ENCODE measurements at places on chromosomes 1 and 21.

DNA sequence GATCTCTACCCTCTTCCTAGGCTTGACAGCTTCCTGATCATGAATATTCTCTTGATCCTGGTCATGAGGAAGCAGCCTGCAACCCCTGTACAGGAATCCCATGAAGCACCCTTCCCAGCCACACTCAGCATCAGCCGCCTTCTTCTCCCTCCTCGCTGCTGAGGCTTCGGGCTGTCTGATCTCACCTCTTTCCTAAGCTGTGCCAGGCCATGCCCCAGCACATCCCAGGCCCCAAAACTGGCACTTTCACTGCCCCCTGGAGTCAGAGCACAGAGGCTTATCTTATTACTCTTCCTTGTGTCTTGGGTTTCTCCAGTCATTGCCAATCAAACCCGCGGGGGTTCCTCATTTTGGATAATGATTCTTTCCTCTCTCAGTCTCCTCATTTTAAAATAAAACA, 259.5 kb downstream of the RGS7 start:
- no peak for DNase-seq

DNA sequence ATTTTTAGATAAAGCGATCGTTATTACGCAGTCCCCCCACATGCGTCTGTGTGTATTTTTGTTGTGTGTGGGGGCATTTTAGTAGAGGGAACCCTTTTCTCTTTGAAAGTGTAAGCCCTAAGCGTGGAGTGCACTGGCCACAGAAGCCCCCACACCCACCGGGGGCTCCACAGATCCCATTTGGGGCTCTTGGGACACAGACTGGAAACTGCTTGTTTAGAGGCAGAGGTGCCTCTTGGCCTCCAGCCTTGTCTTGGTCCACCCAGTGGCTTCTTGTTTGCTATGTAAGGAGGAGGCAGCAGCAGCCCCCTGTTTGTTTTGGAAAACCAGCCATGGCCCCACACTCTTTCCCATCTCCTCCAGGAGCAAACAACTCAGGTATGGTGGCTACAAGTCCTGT, 42.8 kb downstream of the SLC37A1 start:
- no peak for DNase-seq

- DNase-seq, result no peak
Measured at GRCh38 chr1:19222979-19223824, 13.1 kb upstream of the UBR4 start.

DNA sequence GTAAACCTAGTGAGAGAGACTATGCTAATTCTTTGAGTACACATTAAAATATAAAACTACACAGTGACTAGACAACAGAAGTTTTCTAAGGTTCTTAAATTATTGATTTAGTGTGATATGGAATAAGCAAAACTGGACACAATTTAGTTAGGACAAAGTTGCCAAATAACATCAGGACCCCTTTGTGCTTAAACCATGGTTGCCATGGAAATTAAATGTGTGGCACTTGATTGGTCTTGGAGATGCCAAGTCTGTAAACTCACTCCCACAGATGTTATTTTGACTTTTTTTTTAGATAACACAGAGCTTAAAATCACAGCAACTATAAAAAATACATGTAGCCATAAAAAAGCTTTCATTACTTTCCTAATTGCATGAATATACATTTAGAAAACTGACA, 234.6 kb downstream of the BRINP3 start:
- DNase-seq, result no peak

GRCh38 chr1:209622841-209623829, 29.1 kb downstream of the LAMB3 start:
- no peak for DNase-seq

GRCh38 chr21:36207577-36208320, 51.1 kb downstream of the DOP1B start:
- no peak for DNase-seq

- no peak for DNase-seq
Measured at GRCh38 chr1:56473582-56474270, 105.6 kb downstream of the PLPP3 start.

GRCh38 chr1:210647406-210648333, 319.0 kb downstream of the HHAT start:
- DNase-seq, result no peak

DNA sequence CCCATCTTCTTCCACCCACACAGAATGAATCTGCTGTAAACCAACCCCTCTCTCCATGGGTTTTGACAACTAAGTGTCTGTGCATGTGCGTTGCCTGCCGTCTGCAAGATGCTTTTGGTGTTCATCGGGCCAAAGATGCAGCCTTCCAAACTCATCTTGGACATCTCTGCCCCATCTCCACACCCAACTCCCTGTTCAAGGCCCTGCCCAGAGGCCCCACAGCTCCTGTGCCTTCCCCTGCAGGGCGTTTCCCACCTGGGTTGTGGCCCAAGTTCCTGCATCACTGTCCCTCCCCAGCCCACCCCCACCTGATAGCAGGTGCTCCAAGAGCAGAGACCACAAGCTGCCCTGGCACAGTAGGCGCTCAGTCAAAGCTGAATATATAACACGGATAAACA, 103.2 kb downstream of the BCAR3 start:
- no peak for DNase-seq

DNA sequence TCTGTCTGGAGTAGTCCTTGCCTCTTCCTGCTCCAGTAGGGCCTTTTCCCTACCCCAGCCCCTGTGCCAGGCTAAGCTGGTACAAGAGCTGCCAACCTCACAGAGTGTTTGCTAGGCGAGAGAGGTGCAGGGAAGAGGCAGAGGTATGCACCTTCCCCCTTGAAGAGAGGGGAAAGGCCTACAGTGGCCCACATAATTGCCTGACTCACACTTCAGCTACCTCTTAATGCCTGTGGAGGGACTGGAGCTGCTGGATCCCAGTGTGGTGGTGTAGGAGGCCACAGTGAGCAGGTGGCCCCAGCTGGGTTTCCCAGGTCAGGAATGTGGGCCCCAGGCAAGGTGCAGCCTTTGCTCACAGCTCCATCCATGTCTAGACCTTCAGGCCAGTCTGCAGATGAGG, 3.3 kb upstream of the CCDC28B start:
- no peak for DNase-seq

GRCh38 chr21:42129300-42130266, 58.5 kb downstream of the UMODL1 start:
- DNase-seq, result no peak

- DNase-seq, result no peak
Measured at GRCh38 chr1:6982443-6982842, 197.2 kb downstream of the CAMTA1 start.

- peak; percentile 37 for DNase-seq
Measured at GRCh38 chr21:28516991-28517592, 475.6 kb downstream of the LTN1 start.

GRCh38 chr1:2556678-2557481, 709 bp downstream of the TNFRSF14 start:
- DNase-seq, result no peak

DNA sequence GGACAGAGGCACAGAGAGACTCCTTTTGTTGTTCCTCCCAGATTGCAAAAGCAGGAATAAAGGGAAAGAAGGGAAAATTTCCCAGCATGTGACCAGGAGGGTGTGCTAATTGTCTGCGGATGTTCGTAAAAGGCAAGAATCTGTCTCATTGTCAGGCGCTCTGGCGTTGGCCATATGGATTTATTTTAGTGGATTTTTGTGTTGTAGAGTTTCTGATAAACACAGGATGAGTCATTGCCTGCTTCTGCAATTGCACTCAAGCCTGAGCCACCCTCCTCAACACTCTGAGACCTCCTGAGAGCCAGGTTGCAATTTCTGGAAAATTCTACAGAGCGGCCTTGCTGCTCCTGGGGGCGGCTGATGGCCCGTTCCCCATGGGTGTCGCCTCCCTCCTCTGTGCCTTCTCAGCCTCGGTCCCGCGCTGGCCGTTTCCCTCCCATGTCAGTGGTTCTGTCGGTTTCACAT, 227.7 kb downstream of the KAZN start:
- DNase-seq, result no peak

GRCh38 chr21:44865561-44866280, 7.8 kb downstream of the PTTG1IP start:
- no peak for DNase-seq

DNA sequence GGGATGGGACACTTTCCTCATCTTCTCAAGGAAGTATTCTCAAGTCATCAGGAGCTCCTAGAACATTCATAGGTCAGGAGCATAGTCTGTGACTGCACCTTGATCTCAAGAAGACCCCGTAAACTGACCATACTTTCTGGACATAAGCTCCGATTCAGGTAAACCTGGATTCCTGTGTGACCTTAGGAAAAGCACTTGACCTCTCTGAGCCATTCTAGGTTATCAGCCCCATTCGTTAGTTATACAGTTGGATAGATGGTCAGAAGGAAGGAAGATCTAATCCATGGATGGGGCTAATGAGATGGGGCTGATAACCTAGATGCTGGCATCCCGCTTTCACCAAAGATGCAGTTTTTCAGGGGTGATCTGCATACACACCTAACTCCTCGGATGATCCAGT, 114.3 kb downstream of the EPHB2 start:
- no peak for DNase-seq

DNA sequence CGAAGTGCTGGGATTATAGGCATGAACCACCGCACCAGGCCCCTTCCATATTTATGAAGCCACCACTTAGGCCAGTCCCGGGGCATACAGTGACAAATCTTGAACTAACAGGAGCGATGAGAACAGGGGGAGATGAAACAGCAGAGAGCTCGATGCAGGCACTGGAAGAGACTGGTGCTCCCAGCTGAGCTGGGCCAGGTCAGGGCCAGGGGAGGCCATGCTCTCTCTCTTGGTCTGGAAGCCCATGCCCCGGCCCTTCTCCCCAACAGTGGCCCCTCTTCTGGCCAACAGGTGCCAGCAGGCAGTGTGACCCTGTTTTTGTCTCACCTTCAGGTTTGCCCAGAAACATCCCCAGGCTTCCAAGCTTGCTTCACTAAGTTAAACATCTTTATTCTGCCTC, 269.9 kb upstream of the C1orf174 start:
- DNase-seq, result no peak

DNA sequence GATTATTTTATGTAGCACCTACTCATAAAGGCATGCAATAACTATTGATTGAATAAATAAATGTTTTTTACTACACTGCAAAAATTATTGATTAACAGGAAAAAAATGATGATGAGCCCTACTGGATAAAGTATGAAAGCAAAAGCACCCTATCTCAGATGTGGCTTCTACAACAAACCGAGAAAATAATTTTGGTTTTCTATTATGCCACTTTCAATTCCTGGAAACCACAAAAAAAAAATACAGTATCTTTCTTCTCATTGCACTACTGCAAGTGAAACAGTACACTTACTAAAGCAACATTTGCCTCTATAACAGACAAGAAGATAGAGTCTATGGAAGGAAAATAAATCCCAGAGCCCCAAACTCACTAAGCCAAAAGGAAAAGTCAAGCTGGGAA, 1882.4 kb downstream of the NCAM2 start:
- no peak for DNase-seq

GRCh38 chr1:43059640-43060574, 101.2 kb upstream of the SLC2A1 start:
- no peak for DNase-seq

DNA sequence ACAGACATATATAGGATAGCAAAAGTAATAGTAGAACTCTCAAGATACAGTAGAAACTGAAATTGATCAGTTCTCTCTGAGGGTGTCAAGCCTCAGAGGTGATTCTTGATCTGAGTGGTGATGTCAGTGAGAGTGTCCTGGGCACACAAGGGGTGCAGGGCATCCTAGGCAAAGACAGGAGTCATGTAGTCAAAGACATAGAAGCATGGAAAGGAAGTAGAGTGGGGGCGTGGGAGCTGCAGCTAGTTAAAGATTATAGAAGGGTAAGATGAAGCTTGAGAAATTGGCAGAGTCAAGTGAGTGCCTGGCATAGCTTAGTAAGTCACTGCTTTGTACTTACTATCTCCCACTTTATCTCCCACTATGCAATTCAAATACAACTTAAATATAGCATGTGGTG, 22.8 kb downstream of the CDC7 start:
- DNase-seq, result no peak

- no peak for DNase-seq
Measured at GRCh38 chr1:76473591-76473990, 393.7 kb upstream of the ST6GALNAC5 start.

- no peak for DNase-seq
Measured at GRCh38 chr1:222256058-222256457, 291.8 kb downstream of the HHIPL2 start.

GRCh38 chr21:21864321-21864840, 866.2 kb downstream of the NCAM2 start:
- DNase-seq, result no peak

- no peak for DNase-seq
Measured at GRCh38 chr1:6001992-6002576, 9.9 kb upstream of the NPHP4 start.

DNA sequence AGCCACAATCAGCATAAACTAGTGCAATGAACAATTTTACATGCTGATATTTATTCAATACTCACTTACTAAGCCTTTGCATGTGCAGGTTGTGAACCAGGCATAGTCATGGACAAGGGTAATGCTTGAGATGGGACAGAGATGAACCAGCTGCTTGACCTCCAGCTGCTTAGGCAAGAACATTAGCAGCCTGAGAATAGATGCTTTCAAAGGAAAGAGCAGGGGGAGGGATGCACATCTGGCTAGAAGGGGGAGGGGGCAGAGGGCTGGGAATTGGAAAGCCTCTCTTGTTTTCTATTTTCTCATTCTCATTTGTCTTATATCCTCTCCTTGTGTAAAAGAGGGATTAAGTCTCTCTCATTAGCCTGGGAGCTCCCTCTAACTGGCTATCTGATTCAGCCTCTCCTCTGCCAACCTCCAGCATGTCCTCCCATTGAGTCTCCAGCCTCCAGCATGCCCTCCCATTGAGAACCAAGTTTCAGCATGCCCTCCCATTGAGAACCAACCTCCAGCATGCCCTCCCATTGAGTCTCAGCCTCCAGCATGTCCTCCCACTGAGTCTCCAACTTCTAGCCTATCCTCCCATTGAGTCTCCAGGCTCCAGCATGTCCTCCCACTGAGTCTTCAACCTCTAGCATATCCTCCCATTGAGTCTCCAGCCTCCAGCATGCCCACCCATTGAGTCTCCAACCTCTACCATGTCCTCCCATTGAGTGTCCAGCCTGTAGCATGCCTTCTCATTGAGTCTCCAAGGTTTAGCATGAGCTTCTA, 38.4 kb upstream of the TRABD2B start:
- no peak for DNase-seq

DNA sequence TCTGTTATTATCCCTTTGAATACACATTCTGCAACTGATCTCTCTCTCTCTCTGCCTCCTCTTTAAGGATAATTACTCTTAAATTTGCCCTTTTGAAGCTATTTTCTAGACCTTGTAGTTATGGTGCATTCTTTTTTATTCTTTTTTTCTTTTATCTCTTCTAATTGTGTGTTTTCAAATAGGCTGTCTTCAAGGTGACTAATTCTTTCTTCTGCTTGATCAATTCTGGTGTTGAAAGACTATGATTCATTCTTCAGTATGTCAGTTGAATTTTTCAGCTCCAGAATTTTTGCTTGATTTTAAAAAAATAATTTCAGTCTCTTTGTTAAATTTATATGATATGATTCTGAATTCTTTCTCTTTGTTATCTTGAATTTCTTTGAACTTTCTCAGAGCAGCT, 95.6 kb upstream of the GPR52 start:
- no peak for DNase-seq

- DNase-seq, result no peak
Measured at GRCh38 chr1:41609166-41609883, 124.8 kb upstream of the EDN2 start.

- no peak for DNase-seq
Measured at GRCh38 chr1:3427711-3428704, 26.5 kb upstream of the ARHGEF16 start.
